Cerebellar nuclear complex (tissue), 1 donor: ENCODE measurements at places on chromosomes 4 and X.

GRCh38 chr4:127959794-127960193 is 5.2 kb downstream of the MFSD8 start:
- DNase-seq, result no peak

- no peak for DNase-seq
Observed at GRCh38 chr4:138706201-138706600, 309.4 kb upstream of the NOCT start.

- no peak for DNase-seq
Observed at GRCh38 chrX:38183596-38183995, 37.1 kb downstream of the SRPX start.

GRCh38 chrX:132749406-132749805 is 209.0 kb downstream of the HS6ST2 start:
- DNase-seq, result no peak

DNA sequence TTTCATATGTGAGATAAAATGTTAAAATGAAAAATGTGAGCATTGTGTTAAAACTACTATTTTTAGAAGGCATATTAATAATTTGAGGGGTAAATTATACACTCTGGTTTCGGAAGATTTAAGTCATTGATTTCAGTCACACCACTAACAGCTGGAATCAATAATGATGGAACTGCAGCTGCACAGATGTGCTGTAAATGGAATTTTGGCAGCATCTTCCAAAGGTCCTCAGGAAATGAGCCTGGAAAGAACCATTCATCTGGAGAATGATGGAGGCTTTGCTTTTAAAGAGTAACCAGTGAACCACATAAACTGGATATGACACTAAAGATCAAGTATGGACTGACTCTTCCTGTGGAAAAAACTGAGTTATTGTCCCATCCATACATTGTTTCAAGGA is 759.0 kb upstream of the EPHA5 start:
- no peak for DNase-seq

DNA sequence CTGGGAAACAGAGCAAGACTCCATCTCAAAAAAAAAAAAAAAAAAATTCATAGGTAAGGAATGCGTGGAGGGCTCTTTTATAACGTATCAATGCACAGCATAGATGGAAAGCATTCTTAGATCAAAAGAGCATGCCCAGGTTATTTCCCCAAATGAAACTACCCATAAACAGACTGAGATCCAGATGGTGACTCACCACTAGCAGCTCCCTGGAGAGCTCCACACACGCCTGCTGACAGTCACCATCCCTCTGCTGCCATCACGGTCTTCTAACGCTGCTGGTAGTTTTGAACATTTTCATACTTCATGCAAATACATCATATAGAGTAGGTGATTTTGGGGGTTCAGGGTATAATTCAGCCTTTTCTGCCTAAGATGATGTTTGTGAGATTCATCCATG is 136.9 kb downstream of the ASMT start:
- no peak for DNase-seq

DNA sequence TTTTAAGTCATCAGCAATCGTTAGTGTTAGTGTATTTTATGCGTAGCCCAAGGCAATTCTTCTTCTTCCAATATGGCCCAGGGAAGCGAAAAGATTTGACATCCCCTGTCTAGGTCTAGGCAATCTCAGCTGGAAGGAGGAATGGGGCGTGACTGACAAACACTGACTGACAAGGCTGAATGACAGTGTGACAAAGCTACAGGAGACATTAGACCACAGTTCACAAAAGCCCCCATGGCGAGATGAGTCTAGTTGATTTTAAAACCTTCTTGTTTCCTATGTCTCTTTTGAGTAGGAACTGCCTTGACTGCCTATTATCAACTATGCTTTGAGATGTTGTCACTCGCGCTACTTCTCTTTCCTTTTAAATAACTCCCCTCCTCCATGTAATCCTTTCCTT is 42.3 kb downstream of the QRFPR start:
- no peak for DNase-seq
